Activated T-helper 2 cell treated with anti-CD3 and anti-CD28 coated beads, Interferon-gamma antibody, Interleukin-2, Interleukin-4, amounts not matched to agents 10 μg/mL and 5 μg/mL and 100 μg/mL, durations not matched to agents 14 hours and 24 hours and 36 hours (primary cell): ENCODE measurements at places on chromosomes 12 and 14.
A peak's percentile ranks its signal among the peaks of the same experiment; 100 is the strongest.

DNA sequence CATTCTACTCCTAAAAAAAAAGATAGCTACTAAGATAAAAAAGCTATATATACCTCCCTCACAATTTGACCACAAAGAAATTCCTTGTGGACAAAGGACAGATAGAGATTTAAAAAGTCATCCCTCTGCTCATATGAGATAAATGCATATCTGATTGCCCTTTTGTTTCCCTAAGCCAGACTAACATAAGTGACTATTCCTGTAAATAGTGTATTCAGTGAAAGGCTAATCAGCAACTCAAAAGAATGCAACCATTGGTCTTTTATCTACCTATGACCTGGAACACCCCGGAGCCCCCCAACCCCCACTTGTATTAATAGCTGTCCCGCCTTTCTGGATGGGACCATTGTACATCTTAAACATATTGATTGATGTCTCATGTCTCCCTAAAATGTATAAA, 6.3 kb upstream of the TMPO start:
- DNase-seq, result no peak

- no peak for DNase-seq
These were observed 156.4 kb upstream of the PLXNC1 start for GRCh38 chr12:93991829-93992461.

DNA sequence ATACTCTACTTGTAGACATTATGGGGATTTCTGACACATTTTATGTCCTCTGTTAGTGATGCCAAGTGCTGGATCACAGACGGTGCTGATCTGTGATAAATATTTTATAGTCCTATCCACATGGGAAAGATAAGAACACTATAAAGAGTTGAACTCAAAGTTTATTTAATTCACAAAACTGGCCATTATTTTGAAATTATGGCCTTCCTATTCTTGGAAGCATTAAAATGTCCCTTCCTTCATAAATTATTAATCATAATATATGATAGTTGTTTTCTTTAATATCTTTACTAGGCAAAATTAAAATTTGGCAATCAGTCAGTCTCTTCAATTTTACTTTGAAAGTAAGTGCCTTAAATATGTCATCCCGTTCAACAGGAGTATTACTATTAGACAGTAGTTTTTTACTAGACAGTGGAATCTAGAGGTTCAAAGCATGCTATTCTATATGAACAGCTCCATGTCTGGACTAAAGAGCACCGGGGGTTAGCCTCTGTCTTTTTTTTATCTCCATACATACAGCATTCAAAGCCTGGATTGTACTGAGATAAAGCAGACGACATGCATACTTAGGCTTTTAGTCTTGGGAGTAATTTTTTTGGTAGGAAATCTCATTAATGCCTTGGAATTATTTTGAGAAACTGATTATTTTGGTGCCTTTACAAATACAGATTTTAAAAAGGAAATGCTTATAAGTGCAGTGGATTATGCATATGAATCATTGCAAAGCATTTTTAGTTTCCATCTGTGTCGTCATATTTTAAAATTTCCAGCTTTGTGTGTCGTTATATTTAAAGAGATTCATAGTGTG, 306.1 kb upstream of the RGS6 start:
- no peak for DNase-seq

DNA sequence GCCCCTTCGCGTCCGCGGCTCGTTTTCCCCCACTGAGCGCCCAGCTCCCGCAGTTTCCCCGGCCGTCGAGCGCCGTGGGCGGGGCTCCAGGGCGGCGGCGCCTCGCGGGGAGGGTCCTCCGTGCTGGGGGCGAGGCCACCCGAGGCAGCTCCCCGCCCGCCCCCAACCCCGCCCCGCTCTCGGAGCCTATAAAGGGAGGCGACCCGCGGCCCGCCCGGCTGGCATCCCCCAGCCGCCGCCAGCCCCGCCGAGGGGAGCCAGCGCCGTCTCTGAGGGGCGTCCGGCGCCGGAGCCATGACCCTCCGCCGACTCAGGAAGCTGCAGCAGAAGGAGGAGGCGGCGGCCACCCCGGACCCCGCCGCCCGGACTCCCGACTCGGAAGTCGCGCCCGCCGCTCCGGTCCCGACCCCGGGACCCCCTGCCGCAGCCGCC, at the start of gene TAMALIN:
TSS of gene TAMALIN (plus strand) at position 221 of the 432 bp plus-strand sequence. CDS start at position 295, 74 bp downstream.
- peak; percentile 53 for DNase-seq

- no peak for DNase-seq
These were observed 182.7 kb upstream of the BCL2L14 start for GRCh38 chr12:11888029-11888428.

DNA sequence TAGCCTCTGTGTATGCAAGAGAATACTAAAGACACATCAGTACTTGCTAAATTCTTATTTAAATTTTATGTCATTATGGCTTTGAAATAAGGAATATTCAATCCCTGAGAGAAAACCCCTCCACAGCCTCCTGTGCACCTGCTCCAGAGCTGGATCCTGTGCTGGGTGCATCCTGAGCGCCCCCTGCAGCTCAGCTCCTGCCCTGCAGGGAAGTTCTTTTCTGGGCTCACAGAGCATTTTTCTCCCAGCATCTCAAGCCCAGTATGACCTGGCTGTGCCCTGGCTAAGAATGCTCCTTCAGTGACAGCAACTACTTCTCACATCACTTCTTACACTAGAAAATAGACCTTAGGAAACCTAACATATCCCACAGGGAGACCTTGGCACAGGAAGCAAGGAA, 1211.7 kb downstream of the TMEM121 start:
- no peak for DNase-seq

- DNase-seq, result no peak
These were observed 131.1 kb upstream of the VRK1 start for GRCh38 chr14:96666088-96666487.

DNA sequence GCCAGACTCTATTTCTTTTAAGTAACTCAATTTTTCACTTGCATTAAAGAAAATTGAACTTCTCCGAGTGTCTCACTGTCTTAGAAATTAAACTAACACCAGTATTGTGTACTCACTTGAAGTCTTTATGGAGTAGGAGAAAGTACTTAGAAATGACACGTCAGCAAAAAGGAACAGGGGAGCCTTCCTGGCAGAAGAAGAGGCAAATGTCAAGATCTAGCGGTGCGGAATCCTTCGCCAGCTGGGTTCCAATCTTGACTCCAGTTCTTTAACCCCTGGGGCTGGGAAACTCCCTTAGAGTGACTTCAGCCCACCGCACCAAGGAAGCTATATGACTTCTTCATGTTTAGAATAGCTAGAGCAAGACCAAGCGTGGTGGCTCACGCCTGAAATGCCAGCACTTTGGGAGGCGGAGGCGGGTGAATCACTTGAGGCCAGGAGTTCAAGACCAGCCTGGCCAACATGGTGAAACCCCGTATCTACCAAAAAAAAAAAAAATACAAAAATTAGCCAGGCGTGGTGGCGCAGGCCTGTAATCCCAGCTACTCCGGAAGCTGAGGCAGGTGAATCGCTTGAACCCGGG, 34.4 kb downstream of the WBP11 start:
- no peak for DNase-seq

DNA sequence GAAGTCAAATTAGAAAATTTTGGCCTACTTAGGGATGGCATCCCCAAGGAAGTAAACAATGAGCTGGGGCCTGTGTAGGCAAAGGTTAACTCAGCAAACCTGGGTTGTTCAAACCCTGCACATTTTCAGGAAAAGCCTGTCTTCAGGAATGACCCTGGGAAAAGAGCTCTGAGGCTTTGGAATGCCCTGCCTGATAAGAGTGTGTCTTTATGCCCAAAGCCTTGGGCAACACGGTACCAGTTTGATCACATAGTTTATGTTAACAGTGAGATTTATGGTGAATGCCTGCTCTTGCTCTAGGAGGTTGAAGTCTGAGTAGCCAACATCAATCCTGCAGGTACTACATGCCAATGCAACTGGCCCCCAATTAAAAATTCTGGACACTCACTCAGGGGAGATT, 28.2 kb upstream of the STAB2 start:
- no peak for DNase-seq

DNA sequence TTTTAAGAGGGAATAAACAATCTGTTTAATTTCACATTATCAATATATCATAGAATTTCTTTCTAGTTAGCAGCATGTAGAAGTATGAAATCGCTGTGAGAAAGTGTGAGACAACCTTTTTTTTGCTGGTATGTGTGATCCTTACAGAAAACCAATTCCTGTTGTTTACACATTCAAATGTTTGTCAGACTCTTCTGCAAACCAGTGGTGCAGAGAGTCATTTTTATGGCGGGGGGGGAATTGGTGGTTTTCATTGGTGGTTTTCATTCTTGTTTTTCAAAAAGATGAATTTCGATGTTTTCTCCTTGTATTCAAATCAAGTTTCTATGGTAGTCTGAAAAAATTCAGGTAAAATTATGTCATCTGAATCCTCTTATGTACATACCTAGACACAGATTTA, 57.8 kb downstream of the SLC25A21 start:
- no peak for DNase-seq

GRCh38 chr12:9742661-9743060, 9.8 kb upstream of the CLECL1 start:
- no peak for DNase-seq

DNA sequence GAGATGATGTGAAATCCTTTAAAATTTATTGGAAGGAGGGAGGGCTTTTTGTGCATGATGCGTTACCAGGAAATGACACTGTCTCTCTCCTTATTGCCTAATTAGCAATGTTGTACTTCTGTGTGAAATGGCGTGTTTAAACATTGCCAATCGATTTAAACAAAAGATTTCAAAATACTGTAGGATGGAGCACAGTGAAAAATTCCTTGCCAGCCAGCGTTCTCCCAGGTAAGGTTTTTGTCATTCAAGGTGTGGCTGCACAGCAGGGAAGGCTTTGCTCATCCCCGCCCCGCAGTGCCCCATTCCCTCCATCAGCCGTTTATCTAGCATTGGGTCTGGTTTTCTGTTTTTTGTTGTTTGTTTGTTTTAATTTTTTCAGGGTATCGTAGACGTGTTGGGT, 137.3 kb downstream of the CACNA1C start:
- no peak for DNase-seq

GRCh38 chr12:113057565-113058485, 1.3 kb downstream of the DTX1 start:
- no peak for DNase-seq

GRCh38 chr12:76329159-76329558, 19.1 kb downstream of the BBS10 start:
- no peak for DNase-seq

DNA sequence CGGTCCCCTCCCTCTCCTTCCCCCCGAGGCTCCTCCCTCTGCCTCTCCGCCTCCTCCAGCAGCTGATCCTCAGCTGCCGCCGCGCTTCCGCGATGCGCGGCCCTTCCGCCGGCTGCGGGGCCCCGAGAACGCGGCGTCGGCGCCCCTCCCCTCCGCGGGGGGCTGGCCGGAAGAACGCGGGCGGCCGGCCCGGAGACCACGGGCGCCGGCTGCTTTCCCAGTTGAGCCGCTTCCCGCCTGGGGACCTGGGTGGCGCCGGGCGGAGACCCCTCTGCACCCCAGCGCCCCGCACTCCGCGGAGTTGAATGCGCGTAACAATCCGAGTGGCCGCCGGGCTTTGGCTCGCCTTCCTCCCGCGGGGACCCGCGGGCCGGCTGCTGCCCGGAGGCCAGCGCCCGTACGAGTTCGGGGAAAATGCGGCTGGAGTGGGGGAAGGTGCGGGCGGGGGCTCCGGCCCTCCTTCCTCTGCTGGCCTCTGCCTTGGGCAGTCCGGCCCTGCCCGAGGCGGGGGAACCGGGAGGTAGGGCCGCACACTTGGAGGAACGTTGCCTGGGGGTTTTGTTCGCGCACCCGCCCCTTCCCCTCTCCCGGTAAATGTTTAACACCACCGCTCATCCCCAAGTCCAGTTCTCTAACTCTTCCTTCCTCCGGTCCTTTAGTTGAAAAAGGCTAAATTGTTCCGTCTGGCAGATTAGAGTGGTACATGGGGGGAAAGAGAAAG, 393 bp upstream of the DCAF5 start:
- peak; percentile 93 for DNase-seq

DNA sequence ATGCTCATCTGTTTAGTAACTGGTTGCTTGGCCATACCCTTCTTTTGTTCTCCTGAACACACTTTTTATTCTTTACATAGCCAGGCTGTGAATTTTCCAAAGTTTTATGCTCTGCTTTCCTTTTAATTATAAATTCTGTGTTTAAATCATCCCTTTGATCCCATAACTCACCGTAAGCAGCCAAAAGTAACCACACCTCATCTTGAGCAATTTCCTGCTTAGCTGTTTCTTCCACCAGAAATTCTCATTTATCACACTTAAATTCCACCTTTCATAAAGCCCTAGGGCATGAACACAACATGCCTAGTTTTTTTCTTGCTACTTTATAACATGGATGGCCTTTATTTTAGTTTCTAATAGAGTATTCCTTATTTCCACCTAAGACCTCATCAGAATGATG, 510.7 kb downstream of the C12orf50 start:
- DNase-seq, result no peak

DNA sequence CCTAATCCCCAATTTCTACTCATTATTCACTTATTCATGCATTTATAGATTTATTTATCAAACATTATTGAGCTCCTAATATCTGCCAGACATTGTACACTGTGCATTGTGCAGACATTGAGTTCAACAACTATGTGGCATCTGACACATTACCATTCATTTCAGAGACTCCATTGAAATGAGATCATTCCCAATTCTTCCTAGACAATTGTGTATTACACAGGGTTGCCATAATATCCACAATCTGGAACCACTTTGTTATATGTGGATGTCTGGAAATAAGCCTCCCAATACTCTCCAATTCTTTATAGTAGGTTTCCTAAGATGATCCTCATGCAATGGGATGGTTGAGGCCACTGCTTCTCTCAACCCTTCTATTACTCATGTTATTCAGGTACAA, 165.0 kb downstream of the OTOGL start:
- no peak for DNase-seq

DNA sequence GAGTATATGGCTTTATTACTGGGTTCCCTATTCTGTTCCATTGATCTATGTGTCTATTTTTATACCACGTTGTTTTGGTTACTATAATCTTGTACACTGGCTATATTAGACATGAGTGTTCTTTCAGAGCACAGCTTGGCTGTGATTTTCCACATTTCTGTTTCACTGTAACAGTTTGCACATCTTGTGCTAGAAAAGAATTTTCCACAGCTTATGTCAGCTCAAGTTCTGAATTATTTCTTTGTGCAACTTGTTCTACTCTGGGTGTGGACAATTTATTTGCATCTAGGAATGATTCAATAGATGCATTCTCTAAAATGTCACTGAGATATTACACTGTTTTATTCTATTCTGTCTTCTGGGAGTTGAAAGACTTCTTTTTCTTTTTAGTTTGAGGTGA, 28.4 kb upstream of the OR5AU1 start:
- no peak for DNase-seq

GRCh38 chr14:66043921-66044320, 442.2 kb upstream of the CCDC196 start:
- DNase-seq, result no peak

DNA sequence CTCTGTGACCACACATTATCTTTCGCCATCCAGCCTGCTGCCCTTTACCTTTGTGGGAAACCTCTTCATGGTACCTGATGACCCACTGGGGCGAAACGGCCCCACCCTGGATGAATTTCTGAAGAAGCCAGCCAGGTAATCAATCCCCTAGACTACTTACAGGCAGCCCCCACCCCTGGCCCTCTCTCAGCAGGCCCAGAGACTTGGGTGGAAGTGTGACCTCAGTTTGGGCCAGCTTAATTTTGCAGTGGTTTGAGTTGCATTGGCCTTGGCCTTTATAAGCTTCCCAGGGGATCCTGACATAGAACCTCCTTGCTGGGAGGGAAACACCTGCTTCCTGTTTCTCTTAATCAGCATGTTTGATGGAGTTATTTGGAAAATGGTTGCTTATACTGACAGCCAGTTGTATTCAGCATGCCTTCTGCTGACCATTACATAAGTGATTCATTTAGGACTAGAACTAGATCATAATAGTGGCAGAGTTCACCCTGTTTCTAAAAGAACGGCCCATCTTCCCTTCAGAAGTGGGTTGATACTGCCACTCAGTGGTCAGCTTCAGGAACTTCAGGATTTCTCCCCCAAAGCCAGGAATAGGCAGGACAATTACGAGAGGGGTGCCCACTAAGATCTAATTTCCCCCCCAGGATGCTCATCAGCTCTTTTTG, 6.1 kb downstream of the SDR39U1 start:
- DNase-seq, result no peak
